ENCODE measurements at places on chromosomes 7 and 10. TPM values are rescaled to one million over a fixed set of nuclear protein-coding genes. Genes with fewer than 3 reads are reported as not detected.

GRCh38 chr7:67731704-67732103 lies 735.1 kb downstream of the TYW1 start:
- no peak overlapping the region for H3K27ac ChIP-seq
- H3K27me3 ChIP-seq = no peaks in the 10 kb centered on the region
- no peaks in the 10 kb centered on the region for H3K4me1 ChIP-seq
- no peak overlapping the region for H3K4me3 ChIP-seq

- no peak for DNase-seq
- H3K36me3 ChIP-seq = no peaks in the 10 kb centered on the region
- H3K4me1 ChIP-seq = no peaks in the 10 kb centered on the region
These were observed 153.8 kb upstream of the HABP2 start for GRCh38 chr10:113399065-113399464.

The LRRD1 gene
- total RNA-seq = not detected

DNA sequence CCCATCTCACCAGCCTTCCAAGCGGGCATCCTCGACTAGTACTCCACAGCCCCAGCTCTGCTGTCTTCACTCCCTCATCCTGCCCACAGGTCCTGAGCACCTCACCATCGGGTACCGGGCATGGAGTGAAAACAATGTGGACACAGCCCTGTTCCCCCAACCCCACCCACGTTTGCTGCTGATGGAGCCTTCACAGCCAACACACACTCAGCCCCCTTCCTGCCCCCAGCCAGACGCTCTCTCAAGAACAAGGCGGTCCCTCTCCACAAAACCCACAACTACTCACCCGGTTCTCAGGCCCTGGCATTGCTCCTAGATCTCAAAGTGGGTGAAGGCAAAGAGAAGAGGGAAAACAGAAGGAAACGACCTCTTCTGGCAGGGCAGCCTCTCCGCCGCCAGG lies 56.1 kb downstream of the SLIT1 start:
- H3K4me1 ChIP-seq = no peaks in the 10 kb centered on the region
- no peak overlapping the region for H3K27ac ChIP-seq
- H3K4me3 ChIP-seq = no peak overlapping the region
- H3K27me3 ChIP-seq = peaks cover 4% of the 10 kb centered on the region
